ENCODE measurements at places on chromosomes 11 and 22. TPM values are rescaled to one million over a fixed set of nuclear protein-coding genes. Genes with fewer than 3 reads are reported as not detected.
A peak's percentile ranks its signal among the peaks of the same experiment; 100 is the strongest.

DNA sequence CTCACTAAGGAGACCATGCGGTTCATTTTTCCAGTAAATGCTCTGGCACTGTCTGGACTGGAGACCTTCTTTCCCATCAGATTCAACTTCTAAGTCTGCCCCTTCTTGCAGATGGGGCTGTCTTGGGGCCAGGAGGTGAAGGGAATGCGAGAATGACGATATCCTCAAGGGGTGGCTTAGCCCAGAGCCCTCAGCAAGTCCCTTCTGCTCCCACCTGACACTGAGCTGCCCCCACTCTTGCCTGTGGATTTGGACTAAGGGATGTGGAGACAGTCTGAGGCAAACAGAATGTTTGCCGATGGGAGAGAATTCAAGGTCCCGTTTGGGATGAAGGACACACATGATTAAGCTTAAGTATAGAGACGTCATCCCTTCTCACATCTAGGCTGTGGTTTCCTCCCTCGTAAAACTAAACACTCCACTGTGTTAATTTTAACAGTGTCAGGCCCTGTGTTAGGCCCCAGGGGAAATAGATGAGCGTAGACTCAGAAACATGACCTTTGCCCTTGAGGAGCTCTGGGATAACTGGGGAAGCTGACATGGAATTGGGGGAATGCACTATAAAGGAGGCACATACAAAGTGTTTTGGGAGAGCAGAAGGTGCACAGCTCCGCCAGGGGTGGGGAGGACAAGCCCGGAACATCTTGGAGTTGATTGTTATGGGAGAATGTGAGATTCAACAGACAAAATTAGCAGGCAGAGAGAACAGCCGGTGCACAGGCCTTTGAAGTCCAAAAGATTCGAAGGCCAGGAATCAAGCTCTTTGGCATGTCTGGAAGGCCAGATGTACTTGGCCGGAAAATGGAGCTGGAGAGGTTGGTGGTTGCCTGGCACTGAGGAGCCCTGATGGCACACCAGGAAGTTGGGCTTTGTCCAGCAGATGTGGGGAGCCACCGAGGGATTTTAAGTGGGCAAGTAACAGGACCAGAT, 71.6 kb downstream of the ST3GAL4 start:
- no peak for DNase-seq

DNA sequence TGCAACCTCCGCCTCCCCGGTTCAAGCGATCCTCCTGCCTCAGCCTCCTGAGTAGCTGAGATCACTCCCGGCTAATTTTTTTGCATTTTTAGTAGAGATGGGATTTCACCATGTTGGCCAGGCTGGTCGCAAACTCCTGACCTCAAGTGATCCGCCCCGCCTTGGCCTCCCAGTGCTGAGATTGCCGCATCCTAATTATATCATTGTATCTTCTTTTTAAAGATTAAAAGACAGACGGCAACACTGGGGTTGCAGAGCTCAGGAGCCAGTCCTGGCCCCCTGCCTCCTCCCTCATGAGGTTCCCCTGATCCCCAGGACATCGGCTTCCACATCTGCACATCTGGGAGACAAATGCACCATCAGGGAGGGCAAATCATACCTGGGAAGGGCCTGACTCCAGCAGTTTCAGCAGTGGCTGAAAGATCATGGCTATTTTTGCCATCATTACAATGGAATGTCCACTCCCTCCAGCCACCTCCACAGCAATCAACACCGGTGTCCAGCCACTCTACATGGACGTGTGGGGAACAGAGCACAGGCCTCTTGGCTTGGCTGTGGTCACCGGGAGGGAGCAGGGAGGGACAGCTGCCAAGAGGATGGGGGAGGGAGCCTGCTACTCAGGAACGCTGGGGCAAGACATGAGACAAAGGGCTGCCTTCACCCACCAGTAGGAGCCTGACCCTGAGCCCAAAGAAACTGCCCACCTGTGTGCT, 9.2 kb upstream of the CELSR1 start:
- peak; percentile 46 for DNase-seq

GRCh38 chr11:130904380-130904779, 11.9 kb downstream of the SNX19 start:
- peak; percentile 19 for DNase-seq

Gene E2F8
- 4.0 TPM for total RNA-seq

Gene KCNJ4
- 0.60 TPM for total RNA-seq

Gene APOL4
- 2.7 TPM for total RNA-seq

DNA sequence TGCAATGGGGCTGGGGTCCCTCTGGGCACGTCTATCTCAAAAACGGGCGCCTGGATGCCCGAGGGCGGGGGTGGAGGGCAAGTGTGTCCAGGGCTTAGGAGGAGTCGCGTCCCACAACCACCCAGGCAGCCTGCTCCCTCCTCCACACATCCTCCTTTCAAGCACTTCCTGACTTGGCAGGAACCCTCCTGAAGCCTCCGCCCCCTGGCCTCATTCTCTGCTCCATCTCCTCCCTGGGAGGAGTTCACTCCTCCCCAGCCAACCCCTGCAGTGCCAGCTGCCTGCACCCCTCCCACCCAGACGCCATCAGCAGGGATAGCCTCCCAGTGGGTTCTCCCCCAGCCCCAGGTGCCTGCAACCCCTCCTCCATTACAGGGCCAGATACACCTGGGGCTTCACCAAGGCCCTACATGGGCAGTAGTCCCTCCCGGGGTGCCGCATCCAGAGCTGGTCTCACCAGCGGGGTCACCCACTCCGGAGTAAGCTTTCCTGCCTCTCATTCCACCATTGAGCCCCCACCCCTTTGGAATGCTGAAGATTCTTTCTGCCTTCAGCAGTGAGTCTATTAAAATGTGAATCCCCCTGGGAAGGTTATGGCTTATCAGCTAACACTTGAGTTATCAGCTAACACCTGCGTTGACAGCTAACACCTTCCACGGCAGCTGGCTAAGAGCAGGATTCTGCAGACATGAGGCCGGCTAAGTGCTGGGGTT, 24.4 kb downstream of the RTN4R start:
- peak; percentile 64 for DNase-seq

DNA sequence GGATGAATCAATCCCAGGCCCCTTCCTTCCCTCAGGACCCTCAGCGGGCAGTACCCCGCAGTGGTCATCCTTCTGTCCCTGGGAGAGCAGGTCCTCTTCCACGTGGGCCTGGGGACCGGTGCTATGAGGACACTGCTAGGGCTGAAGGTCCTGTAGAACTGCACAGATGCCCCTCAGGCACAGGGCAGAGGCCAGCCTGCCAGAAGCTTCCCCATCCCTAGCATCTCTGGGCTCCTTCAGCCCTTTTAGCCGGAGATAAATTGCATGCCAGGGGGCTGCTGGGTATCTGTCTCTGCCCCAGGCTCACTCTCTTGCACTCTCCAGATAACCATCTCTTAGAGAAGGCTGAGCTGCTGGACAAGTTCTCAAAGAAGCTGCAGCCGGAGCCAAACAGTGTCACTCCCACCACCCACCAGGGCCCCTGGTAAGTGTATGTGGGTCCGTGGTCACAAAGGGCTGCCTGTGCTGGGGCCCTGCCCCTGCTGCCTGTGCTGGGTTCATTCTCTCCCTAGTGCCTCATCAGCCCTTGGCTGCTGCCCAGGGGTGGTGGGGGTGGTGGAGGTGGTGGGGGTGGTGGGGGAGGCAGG, 2.3 kb downstream of the ATG16L2 start:
- DNase-seq, result no peak

GRCh38 chr11:113896156-113896879, 8.3 kb upstream of the HTR3B start:
- DNase-seq, result peak; percentile 21

- DNase-seq, result no peak
Measured at GRCh38 chr11:56010716-56011115, 16.3 kb upstream of the OR5F1 start.

- no peak for DNase-seq
Measured at GRCh38 chr22:24512043-24512442, 16.9 kb downstream of the UPB1 start.

Gene LYVE1
- not detected for total RNA-seq

Gene EMSY
- total RNA-seq, result 44.2 TPM

DNA sequence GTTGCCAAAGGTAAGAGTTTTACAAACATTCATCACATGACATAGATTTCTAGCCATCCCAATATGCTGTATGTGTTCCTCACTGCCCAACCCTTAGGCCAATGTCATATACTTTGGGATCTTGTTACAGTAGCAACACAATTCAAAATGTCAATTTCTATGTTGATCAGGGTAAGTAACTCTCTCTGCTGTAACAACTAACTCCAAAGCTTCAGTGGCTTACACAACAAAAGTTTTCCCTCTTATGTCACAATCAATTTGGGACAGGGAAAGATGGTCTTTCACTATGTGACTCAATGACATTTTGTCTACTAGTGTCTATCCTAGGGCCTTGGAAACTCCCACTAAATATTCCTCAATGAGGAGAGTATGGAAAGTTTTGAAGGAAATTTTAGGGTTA, 144.5 kb downstream of the SBF2 start:
- no peak for DNase-seq
